NCI-H1694 (cell line): ENCODE measurements at places on chromosomes 13 and 19.

DNA sequence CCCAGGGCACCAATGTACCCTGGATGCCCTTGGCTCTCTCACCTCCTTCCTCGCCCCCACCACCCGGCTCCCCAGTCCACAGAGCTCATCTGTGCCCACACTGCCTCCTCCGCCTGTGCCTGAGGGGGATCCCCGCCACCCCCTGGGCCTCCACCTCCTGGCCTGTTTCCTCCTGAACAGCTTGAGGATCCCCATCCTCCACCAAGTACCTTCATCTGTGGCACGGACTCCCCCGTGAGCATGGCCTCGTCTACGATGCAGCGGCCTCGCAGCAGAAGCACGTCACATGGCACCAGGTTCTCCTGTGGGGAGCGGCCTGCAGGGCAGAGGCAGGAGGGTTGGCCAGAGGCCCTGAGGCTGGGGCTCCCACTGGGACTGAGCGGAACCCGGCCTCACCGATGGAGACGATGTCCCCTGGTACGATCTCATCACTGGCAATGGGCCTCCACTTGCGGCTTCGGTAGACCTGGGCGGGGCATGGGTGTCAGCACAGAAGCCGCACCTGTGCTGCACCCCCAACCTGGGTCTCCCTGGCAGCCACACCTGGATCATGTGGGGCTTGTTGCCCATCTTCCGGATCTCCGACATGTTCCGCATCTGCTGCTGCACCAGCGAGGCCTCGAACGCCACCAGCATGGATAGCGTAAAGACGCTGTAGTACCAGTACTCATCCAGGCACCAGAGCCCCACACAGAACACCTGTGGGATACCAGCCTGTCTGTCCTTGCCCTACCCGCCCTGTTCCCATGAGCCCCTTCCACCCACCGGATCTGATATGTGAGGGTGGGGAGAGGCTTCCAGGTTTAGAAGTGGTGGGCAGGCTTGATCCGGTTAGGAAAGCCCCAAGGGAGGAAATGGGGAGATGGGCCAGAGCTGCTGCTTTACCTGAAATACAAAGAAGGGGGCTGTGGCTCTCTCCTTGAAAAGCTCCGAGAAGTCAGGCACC is 6.8 kb downstream of the ATP13A1 start:
- DNase-seq: no peak

GRCh38 chr13:66751691-66752090 is 478.4 kb downstream of the PCDH9 start:
- DNase-seq: no peak

GRCh38 chr19:17944301-17944700 is 11.5 kb downstream of the CCDC124 start:
- DNase-seq: no peak

DNA sequence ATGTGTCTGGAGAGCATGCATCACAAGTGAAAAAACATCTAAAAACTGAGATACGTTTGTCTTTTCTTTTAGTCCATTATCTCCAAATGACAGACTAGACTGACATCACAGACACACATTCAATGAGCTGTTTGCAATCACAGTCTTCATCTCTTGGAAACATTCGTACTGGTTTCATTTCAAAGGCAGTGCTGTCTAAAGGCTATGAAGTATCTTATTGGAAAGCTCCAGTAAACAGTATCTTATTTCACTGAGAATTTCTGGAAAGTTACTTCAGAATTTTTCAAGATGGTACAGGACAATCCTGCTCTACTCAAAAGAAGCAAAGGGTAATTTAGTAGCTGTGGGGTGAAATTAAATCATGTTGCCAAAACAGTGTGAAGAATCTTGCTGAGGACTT is 53.5 kb upstream of the TNFRSF19 start:
- no peak for DNase-seq

- peak; percentile 68 for DNase-seq
Measured at GRCh38 chr19:50556282-50557008, 11.8 kb downstream of the LRRC4B start.
